Left ventricle myocardium superior (tissue), 1 donor: ENCODE measurements at places on chromosomes 4 and X.

DNA sequence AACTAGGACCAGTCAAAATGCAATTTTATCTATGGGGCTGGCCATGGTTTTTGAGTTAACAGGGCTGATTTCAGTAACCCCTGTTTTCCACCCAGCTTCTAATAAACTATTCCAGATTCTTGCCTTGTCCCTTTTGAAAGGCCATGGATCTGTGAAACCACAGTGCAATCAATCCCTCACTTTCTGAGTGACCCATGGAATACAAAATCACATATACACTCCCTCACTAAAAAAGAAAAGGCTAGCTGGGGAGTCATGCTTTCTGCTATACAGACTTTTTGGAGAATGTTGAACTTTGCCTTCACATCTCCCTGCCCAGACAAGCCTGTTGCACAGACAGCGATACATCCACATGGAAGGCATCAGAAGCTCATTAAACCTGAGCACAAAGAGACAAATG, 47.9 kb downstream of the MAD2L1 start:
- no peak for DNase-seq

DNA sequence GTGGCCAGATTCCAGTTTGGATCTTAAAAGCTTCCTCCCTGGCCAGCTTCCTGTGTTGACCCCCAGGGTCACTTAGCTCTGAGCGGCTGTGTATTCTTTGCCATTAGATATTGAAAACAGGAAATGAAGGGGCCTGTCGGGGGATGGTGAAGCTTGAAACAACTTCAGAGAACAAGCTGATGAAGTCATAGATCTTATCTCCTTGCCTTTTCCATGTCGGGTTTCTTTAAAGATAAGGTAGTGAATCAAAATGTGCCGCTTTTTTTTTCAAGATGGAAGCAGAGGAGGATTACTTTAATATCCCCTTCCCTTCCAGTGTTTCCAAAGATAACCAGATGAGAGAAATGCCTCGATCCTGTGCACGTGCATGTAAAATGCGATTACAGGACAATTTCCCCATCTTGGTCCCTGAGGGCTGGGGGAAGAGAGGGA, 508.5 kb downstream of the MID1IP1 start:
- peak; percentile 26 for DNase-seq

DNA sequence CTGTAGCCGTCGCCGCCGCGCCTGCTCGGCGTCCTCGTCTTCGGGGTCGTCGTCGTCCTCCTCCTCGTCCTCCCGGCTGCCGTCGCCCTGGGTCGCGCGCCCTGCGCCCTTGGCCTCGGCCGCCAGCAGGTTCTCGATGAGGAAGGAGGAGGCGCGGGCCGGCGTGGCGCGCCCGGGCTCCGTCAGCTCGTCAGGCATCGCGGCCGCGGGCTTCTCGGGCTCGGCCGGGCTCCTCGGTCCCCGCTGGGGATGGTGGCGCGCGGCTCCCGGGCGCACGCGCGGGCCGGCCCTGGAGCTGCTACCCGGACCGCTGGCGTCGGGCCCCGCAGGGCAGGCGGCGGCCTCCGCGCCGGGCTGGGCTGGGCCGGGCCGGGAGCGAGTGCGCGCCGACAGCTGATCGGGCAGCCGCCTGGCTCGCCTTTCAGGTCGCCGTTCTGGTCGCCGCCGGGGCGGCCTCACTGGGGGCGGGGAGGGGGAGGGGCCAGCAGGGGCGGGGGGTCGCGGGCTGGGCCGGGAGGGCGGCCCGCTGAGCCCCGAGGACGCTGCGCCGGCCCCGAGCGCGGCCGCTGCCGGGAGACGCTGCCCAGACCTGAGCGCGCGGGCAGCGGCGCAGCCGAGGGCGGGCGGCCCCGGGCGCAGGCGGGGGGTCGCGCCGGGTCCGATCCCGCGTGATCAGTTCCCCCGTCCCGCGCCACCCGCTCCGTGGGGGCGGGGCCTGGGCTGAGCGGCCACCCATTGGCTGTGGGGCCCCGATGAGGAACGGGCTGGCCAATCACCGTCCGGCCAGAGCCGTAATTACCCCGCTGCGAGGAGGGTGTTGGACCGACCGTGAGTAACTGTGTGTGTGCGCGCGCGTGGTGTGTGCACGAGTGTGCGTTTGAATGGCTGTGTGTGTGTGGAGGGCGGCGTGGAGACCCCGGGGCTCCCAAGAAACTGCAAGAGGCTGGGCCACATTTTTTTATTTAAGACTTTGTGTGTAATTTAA, at the start of gene HMX1:
TSS of gene HMX1 (minus strand) at position 423 of the 985 bp plus-strand sequence. CDS start at position 198, 225 bp downstream.
- DNase-seq, result peak; percentile 43

DNA sequence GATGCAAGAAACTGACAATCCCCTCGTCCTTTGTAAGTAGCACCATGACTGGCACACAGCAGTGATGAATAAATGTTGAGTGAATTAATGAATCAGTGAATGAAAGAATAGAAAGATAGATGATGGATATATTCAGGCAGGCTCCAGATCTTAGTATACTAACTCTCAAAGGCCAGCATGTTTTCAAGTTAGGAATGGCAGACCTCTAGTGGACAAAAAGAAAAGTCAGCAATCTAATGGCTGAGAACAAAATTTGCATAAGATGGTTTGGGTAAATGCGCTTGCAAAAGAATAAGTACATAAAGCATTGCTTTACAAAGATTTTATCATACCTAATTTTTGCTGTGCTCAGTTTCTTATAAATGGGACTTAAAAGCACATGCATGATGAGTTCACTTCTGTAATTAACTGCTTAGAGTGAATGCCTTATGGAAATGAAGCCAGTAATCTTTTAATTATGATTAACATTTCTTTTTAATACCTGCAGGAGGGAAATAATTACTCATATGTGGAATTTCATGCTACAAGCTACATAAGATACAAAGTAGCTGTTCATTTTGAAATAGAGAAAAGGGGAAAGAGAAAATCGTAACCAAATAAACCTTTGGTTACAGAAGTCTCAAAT, 126.9 kb upstream of the GPRIN3 start:
- DNase-seq, result no peak

DNA sequence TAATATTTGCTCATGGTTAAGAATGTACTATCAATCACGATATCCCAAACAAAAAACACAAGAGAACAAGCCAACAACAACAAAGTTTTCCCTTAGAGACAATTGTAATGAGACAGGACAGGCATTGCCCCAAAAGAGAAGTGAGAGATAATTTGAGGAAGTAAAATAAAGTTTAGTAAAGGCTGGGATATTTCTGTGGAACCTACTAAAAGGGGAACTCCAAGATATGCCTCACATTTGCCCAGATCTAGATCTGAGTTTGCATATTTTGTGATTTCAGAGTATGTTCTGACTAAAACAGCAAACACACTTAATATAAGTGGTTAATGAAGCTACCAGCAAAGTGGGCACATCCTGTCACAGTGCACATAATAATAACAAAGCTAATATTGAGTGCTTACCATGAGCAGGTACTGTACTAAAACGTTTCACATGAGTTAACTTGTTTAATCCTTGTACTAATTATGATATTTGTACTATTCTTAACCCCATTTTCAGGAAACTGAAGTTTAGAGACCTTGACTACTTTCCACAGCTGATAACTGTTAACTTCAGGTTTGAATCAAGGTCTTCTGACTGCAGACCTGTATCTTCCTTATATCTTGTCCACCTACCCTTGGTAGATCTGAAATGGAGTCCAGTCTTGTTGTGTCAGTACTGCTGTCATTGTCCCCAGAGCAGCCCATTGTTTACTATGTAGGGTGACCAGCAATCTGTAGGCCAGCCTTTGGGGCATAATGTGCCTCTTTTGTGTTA, 26.0 kb upstream of the BMP2K start:
- no peak for DNase-seq

GRCh38 chr4:135269125-135269890, 1067.7 kb upstream of the PABPC4L start:
- DNase-seq, result no peak

DNA sequence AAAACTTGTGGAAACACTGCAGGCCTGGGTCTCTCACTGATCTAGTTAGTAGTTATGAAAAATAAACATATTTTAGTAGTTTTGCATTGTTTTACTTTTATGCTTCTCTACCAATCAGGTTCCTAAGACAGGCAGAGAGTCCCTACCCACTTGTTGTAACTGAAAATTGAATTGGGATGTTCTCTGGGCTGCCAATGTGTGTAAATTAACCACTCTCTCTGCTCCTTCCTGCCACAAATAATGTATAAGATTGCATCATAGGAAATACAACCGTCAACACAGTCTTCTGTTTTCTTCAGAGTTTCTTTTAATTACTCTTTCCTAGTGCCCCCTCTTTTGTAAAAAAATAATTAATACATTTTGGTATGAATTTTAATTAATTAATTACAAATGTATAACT, 677.3 kb downstream of the FSTL5 start:
- no peak for DNase-seq

- DNase-seq, result no peak
These were observed 492.8 kb upstream of the NR3C2 start for GRCh38 chr4:148934926-148935578.

GRCh38 chrX:43968359-43968781, 4.8 kb downstream of the NDP start:
- DNase-seq, result no peak

GRCh38 chr4:169210504-169211118, 60.1 kb downstream of the SH3RF1 start:
- DNase-seq, result no peak

GRCh38 chr4:107115185-107115847, 79.2 kb upstream of the DKK2 start:
- DNase-seq, result no peak

- no peak for DNase-seq
These were observed 130.8 kb downstream of the PJA1 start for GRCh38 chrX:69034451-69034850.

DNA sequence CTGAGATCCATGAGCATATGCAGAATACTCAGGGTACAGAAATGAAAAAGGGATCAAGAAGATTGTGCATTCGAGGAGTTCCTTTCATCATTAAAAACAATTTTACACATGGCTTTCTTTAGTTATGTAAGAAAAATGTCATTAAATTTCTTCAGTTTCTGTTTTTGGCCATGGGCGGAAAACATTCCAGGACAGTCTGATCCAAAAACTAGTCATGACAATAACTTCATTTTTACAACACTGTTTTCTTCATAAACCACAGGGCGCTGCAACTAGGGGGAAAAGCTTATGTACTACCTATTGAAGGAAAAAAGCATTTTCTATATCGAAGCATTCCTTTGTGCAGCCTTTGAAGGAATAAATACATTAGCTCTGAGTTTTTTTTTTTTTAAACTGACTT, 28.2 kb downstream of the IL13RA1 start:
- DNase-seq, result no peak

GRCh38 chrX:17563515-17563914, 173.8 kb upstream of the SCML1 start:
- DNase-seq, result no peak

DNA sequence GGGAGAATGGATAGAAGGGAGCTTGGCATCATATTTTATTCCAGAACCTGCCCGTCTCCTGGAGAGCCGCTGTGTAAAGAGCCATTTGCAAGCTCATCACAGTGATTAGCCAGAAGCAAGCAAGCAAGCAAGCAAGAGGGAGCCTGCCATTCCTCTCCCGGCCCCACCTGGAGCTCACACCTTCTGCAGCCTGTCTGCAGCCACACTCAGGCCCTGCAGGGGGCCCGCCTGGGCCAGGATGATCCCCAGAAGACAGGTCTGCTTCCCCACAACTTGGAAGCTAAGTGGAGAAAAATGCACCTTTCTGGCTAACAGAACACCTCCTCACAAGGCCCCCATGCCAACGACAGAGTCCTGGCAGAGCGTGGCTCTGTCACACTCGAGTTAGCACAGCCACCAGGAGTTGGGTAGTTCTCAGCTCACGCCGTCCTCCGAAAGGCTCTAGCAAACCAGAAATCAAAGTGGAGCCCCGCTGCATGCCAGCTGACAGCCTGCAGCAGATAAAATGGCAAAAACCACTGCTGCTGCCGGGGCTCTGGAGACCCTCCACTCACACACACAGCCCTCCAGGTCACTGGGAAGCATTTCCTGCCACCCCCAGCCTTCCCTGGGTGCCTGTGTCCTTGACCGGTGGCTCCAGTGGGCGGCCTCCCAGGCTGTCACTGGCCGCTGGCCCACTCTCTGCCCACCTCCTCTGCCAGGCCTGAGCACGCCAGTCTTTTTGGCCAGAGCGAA, 54.9 kb downstream of the DCTD start:
- DNase-seq, result no peak
